Putamen (tissue), 1 donor: ENCODE measurements at places on chromosomes 1 and 21.

- no peak for DNase-seq
Observed at GRCh38 chr1:5579966-5580365, 412.3 kb downstream of the NPHP4 start.

DNA sequence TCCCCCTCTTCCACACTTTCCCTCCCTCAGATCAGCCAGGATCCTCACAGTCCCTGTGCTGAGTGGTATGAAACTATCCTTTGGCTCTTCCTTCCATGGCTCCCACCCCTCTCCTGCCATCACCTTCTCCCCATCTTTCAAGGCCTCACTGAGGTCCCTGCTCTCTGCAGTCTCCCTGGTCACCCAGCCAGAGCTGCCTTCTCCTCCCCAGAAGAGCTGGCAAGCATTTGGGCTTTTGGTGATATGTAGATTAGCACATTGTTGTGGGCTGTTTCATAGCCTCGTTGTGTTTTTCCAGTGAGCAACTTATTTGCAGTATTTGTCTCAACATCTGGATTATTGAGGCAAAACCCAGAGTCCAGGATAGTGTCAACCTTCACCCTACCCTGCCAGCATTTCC lies 2.2 kb downstream of the CSF1 start:
- DNase-seq, result no peak

- DNase-seq, result no peak
Observed at GRCh38 chr21:44333509-44334328, 5.5 kb downstream of the CFAP410 start.

- DNase-seq, result peak; percentile 24
Observed at GRCh38 chr1:50333595-50333974, 89.7 kb downstream of the DMRTA2 start.

DNA sequence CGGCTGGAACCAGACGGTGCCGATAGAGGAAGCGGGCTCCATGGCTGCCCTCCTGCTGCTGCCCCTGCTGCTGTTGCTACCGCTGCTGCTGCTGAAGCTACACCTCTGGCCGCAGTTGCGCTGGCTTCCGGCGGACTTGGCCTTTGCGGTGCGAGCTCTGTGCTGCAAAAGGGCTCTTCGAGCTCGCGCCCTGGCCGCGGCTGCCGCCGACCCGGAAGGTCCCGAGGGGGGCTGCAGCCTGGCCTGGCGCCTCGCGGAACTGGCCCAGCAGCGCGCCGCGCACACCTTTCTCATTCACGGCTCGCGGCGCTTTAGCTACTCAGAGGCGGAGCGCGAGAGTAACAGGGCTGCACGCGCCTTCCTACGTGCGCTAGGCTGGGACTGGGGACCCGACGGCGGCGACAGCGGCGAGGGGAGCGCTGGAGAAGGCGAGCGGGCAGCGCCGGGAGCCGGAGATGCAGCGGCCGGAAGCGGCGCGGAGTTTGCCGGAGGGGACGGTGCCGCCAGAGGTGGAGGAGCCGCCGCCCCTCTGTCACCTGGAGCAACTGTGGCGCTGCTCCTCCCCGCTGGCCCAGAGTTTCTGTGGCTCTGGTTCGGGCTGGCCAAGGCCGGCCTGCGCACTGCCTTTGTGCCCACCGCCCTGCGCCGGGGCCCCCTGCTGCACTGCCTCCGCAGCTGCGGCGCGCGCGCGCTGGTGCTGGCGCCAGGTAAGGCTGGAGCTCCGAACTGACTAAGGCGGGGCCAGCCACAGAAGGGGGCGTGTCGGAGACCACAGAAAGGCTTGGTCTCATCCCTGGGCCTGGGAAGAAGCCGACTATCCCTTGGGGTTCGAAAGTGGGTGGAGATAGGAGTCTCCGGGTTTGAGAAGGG lies 486 bp downstream of the SLC27A3 start:
- DNase-seq, result no peak

GRCh38 chr1:155678027-155678426 lies 10.5 kb downstream of the YY1AP1 start:
- DNase-seq, result no peak

GRCh38 chr1:27124405-27124804 lies 30.5 kb downstream of the SLC9A1 start:
- DNase-seq, result no peak

DNA sequence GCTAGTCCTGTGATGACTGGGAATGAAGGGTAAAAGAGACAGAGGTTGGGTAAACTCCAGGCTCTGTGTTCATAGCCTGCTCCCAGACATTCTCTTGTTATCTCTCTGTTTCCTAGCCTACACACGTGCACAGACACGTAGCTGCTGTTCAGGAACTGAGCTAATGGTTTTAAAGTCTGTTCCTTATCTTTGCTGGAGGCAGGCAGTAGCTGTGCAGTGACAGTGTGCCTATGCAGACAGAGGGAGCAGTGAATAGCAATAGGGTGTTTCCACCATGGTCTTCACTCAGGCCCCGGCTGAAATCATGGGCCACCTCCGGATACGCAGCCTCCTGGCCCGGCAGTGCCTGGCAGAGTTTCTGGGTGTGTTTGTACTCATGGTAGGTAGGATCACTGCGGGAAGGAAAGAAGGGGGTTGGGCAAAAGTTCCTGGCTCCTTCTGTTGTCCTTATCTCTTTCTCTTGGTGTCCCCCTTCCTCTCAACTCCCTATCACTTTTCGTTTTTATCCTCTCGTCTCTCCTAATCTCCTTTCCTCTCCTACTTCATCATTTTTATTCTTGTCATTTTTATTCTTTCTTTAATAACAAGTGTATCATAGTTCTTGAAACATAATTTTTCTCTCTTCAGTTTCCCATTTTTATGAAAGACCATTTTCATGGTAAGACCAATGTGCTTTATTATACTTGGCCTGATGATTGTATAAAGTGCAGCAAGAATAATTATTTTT lies at the start of gene AQP10:
TSS of gene AQP10 (plus strand) at position 212 of the 727 bp plus-strand sequence. CDS start at position 275, 63 bp downstream.
- DNase-seq, result no peak

- DNase-seq, result no peak
Observed at GRCh38 chr21:17352996-17353655, 159.7 kb upstream of the CXADR start.

DNA sequence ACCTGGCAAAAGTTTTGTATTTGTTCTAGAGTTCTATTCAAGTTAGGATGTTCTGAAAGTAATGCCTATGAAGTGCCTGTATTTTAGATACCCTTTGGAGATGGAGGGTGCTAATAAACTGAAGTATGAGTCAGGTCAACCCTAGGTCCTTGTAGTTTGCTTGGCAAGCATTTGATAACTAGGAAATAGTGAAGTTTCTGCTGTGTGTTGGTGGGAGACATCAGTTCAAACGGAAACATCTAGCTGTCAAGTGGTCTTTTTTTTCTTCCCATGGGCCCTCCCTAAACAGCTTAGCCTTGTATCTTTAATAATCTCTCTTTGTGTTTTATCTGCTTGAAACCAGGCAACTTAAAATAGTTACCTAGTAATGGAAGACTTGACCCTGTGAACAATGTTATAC lies 4.5 kb downstream of the MRPS6 start:
- DNase-seq, result no peak

GRCh38 chr21:32921632-32922230 lies 104.0 kb upstream of the OLIG2 start:
- DNase-seq, result no peak

DNA sequence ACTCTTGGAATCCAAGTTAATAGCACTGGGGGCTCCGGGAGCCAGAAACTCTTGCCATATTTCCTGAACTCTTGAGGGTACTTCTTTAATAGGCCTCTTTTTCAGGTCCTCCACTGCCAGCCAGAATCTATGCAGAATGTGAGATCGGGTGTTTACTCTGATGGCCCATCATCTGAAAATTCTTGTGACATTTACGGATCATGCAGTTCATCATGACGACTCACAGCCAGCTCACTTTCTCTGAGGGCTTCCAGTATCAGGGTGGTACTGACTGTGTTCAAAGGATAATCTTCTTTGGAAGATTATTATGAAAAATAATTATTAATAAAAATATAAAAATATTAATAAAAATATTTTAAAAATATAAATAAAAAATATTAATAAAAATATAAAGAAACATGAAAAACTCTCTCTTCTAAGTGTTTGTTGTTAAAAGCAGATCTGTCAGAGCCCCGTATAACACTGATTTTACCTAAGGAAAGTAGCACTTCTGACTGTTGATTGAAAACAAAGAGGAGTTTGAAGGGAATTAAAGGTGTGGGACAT lies 194.3 kb upstream of the GREM2 start:
- DNase-seq, result no peak

DNA sequence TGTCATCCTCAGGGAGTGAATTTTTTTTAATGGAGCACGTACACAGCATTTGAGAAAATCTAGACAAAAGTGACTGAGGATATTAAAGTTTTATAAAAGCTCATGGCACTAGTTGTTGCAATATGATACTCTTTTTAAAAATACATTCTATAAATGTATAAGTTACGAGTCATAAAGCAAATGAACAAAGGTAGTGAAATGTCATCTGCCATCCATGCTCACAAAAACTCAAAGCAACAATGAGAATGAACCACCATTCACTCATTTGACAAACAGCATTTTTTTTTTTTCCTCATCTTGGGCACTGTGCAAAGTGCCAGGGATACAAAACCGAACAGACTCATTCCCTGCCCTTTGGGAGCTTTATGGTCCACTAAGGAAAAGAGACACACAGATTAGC lies 38.7 kb downstream of the GPR137B start:
- DNase-seq, result no peak

- DNase-seq, result no peak
Observed at GRCh38 chr1:229087906-229088305, 183.0 kb upstream of the RAB4A start.

DNA sequence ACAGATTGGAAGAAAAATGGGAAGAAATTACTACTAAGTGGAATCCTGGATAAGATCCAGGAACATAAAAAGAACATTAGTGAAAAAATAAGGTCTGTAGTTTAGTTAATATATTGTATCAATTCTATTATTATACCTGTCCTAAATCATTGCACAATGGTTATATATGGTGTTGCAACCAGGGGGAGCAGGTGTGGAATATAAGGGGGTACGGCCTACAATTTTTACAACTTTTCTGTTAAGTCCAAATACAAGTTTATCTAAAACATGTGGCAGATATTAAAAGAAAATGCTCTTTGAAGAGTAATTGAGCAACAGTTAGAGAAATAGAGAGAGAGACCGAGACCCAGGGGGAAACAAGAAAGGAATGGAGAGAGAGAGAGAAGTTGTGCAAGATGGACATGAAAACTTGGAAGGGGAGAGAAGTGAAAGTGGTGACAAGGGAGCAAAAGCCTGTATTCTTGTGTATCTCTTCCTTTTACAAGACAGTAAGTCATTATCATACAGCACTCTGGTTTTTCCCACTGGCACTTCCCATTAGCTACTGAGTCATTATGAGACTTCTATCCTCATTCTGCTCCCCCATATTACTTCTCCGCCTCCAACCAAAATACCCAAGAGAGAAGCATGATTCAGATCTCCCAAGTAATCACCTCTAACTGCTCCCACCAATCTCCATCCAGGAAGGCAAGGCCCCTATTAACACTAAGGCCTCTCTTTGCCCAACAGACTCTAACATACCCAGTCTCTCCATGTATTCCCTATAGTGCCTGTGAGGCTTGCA lies 22.3 kb upstream of the TRAF3IP3 start:
- no peak for DNase-seq

DNA sequence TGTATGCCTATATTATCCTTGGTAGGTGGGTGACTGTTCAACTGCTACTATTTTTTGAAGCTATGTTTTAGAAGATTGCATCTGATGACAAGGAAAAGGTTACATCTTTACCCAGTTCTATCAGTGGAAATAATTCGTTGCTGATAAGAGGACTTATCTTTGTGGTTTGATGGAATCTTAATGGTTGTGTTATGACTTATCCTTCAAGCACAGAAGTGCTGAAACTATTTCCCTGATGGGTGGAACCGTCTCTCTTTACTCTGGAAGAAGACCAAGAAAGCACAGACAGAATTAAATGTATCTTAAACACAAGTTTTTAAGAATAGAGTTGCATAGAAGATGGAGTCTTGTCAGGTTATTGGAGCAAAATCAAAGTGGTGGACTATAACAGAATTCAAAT lies 437.7 kb upstream of the KAZN start:
- DNase-seq, result no peak

GRCh38 chr1:240784776-240785175 lies 172.8 kb upstream of the GREM2 start:
- no peak for DNase-seq

- no peak for DNase-seq
Observed at GRCh38 chr1:107250169-107250568, 109.3 kb downstream of the NTNG1 start.

- no peak for DNase-seq
Observed at GRCh38 chr1:93993731-93994130, 84.5 kb upstream of the GCLM start.

DNA sequence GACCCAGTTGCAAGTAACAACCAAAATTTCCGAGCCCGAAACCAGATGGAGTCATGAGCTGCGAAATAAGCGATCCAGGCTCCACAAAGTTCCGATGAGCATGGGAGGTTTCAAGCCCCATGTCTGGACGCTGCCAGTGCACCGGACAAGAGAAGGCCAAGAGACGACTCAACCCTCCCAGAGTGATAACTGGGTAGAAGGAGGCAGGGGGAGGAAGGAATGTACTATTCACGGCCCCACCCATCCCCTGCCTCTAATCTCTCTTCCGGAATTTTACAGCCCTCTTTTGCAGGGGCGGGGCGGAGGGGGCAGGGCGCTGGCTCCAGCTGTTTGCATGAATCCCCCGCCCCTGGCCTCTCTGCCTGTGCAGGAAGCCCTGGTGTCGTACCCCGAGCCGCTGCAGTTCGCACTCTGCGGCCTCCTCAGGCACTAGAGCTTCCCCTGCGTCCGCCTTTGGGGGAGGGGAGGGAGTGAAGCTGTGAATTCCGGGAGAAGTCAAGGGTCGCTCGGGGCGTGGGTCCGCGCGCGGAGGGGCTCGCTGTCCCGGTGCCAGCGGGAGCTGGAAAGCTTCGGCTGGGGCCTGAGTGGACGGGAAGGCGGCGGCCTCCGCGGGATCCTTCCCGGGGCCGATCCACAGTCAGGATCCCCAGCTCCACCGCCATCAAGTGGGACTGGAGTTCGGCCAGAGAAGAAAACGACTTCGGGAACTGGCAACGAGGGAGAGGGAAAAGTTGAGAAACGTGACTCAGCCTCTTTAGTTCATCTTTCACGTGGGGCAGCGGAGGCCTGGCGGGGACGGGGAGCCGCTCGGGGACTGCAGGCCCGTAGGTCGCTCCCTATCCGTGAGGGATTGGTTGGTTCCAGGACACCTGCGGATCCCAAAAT lies 6.3 kb upstream of the PTP4A2 start:
- DNase-seq, result no peak

GRCh38 chr21:32093646-32094462 lies 185.0 kb downstream of the MIS18A start:
- no peak for DNase-seq

GRCh38 chr1:242886137-242886536 lies 361.6 kb upstream of the PLD5 start:
- DNase-seq, result no peak

GRCh38 chr1:168825129-168825528 lies 96.1 kb upstream of the DPT start:
- DNase-seq, result no peak

DNA sequence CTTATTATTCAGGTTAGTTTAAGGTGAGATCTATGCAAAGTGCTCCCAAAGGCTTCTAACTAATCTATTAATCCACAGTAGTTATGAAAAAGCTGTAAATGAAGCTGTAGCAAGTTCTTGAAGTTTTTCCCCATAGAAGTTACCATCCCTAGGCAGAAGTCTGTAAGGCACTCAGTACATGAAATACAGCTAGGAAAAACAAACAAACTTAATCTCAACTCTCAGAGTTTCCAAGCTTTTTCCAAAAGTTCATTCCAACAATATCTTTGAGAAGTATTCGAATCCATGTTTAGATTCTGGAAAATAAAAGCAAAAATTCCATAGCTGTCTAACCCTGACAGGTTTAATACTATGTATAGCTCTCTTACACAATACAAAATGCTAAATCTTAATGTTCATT lies 41.2 kb downstream of the SORT1 start:
- DNase-seq, result no peak

- no peak for DNase-seq
Observed at GRCh38 chr21:32279377-32279680, 480 bp upstream of the MIS18A start.

GRCh38 chr1:183403498-183403897 lies 14.7 kb downstream of the NMNAT2 start:
- DNase-seq, result no peak
